Nucleus accumbens (tissue), 56 donors: ENCODE measurements at places on chromosomes 1 and 21.
A peak's percentile ranks its signal among the peaks of the same experiment; 100 is the strongest.

GRCh38 chr1:40350391-40350790 is 23.1 kb upstream of the SMAP2 start:
- DNase-seq, result no peak

DNA sequence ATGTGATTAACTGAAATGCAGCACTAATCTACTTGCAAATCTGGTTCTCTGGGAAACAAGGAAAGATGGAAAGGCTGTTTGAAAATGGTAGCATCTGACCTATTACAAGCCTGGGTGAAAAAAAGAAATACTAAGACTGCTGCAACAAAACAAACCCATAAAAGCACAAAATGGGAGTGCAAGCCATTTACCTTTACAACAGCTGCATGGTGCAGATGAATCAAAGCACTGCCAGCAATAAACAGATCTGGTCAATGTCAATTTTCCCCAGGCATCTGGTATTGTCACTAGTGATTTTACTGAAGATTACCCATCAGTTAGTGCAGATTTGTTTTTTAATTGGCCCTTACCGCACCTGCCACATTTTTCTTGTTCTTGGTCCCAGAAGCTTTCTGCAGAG is 1341.7 kb downstream of the PLA2G4A start:
- DNase-seq, result no peak

DNA sequence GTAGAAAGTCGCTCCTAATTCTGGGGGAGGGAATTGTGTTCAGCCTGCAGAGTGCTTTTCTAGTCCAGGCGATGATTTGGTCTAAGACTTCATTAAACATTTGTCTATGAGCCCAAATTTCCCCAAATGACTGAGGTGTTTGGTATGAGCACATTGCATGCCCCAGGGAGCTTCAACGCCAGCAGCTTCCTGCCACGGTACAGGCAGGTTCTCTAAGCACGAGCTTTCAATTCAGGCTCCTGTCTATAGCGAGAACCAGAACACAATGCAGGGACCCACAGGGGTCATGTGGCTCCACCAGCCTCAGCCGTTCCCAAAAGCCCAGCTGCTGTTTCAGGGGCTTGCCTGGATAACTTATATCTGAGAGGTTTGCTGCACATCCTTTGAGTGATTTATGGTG is 34.1 kb upstream of the H6PD start:
- DNase-seq, result no peak

DNA sequence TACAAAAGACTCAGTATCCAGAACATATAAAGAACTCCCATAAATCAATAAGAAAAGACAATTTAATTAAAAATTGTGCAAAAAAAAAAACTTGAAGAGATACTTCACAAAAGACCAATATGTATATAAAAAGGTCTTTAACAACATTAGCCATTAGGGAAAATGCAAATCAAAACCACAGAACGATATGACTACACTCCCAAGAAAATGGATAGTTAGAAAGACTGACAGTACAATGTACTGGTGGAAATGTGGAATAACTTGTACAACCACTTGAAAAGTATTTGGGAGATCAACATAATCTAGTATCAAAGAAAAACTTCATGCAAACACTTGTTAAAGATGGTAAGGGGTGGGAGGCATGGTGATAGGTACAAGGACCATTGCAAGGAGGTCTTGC is 3.9 kb upstream of the CLCA1 start:
- DNase-seq, result no peak

DNA sequence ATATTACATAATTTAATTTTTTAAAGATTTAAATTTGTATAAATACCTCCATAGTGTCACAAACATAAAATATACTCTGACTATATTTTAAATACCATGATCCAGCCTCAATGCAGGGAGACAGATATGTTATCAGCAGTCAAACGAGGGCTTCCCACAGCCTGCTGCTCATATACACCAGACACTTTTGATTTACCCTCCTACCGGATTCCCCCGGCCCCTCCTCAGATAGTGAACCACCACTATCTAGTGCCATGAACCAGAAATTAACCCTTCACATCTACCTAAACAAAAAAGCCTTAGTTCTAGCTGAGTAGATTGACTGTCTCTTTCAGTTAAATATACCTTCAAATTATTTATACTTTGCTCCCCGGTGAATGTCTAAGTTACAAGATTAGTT is 52.4 kb upstream of the C1orf53 start:
- no peak for DNase-seq

GRCh38 chr1:93749894-93750301 is 68.3 kb upstream of the BCAR3 start:
- DNase-seq, result no peak

DNA sequence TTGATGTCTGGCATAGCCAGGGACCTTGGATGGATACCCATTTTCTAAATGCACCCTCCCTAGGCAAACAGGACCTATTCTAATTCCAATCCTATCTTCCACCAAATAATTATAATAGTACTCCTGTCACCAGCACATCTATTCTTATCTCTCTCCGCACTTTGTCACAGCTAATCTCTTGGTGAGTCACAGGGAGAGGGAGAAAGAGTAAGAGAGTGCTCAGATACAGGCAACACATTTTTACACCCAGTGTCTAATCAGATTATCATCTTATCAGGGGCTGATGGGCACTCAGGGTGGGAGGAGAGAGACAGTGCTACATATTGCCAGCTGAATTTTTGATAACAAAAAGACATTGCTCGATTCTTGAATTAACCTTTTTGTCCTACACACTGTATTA is 275.0 kb upstream of the BEND5 start:
- DNase-seq, result no peak

- no peak for DNase-seq
Observed at GRCh38 chr1:80248886-80249285, 1242.4 kb upstream of the ADGRL4 start.

DNA sequence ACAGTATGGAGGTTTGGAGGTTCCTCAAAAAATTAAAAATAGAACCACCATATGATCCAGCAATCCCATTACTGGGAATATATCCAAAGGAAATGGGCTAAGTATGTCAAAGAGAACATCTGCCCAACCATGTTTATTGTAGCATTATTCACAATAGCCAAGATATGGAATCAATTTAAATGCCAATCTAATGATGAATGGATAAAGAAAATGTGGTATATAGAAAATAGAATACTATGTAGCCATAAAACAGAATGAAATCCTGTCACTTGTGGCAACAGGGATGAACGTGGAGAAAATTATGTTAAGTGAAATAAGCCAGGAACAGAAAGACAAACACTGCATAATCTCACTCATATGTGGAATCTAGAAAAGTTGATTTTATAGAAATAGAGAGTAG is 201.7 kb upstream of the AJAP1 start:
- DNase-seq, result no peak

- DNase-seq, result no peak
Observed at GRCh38 chr1:12135612-12136011, 31.2 kb upstream of the TNFRSF1B start.

DNA sequence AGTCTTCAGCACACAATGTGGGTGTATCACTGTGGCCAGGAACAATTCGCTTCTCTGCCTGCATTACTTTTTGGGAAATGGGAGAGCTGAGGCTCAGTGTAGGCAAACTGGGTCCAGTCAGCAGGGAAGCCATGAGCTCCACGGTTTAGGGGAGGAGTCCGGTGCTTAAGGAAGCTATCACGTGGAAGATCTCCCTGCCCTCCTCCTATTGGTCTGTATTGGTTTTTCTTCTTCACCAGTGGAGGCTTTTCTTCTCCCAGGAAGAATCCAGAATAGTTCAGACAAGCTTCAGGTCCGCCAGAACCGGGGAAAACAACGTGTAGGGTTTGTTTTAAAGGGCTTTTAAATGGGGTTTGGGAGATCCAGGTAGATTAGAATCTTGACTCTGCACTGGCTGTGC is 156.2 kb upstream of the CAMK1G start:
- no peak for DNase-seq

GRCh38 chr1:199784138-199784895 is 243.2 kb upstream of the NR5A2 start:
- DNase-seq, result no peak

DNA sequence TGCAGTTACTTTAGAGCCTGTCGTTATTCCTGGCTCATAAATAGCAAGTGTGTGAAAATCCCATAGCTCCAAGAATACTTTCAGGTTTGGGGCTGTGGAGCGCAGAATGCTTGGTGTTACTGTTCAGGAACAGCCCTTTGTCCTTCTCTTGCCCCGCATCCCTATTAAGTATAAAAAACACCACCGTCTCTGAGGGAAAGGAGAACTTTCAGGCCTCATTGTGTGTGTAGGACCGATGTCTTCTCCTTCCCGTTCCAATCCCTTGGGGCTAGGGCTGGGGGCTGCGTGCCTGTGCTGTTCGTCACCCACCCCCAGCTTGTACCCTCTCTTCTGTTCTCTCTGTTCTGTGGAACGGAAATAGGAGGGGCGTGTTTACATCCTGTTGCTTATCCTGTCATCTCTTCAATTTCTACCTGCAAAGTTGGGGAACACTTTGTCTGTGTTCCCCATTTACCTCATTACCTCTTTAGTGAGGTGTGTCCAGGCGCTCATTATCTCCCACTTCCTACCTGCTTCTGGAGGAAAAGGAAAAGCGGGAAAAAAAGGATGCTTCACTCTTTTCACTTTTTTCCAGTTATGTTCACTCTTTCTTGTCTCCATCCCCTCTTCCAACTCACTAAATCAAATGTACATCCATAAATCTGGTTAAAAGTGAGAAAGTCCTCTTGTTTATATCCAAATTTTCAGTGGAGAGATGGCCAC is 788 bp upstream of the TXNIP start:
- peak; percentile 52 for DNase-seq

DNA sequence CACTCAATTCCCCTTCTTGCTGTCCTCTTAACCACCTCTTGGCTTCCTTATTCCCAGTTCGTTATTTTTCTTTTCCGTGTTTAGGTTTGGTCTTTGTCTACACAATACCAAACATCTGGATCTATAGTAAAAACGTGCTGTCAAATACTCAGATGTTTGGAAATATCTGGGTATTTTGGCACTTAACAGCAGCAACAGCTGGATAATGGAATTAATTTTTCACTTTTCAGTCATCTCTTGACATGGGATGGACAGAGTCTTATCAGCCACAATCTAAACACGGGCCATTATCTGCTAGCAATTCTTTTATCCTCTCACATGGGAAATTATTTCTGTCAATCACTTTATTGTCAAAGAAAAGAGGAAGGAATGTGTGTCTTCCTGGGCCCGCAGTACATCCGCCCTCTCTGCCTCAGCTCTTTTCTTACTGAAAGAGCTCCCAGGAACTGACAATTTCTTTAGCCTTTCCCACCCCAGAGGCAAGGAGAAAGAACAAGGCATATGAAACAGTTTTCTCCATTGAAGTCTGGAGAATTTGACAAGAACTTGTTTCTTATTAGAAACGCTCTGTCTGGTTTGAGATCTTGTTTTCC is 13.4 kb downstream of the NHLH2 start:
- no peak for DNase-seq

- DNase-seq, result no peak
Observed at GRCh38 chr1:220689666-220690065, 497 bp upstream of the C1orf115 start.

GRCh38 chr21:42153046-42153686 is 65.8 kb upstream of the ABCG1 start:
- no peak for DNase-seq

DNA sequence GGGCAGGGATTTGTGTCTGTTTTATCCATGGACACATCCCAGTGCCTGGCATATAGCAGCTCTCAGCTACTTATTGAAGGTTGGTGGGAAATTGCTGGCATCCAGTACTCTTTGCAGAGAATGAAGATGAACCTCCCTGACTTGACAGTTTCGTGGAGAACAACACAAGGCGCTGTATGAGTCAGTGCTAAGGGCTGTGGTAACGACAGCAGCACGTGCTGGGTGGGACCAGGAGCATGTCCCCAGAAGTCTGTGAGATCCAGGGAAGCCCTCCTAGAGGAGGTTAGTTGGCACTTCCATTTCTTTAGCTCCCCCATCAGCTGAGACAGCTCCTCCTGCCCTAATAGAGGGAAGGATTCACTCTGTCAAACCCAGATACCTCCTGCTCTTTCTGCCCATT is 25.9 kb upstream of the IL19 start:
- no peak for DNase-seq

GRCh38 chr1:200992382-200993048 is 31.0 kb downstream of the KIF21B start:
- no peak for DNase-seq

DNA sequence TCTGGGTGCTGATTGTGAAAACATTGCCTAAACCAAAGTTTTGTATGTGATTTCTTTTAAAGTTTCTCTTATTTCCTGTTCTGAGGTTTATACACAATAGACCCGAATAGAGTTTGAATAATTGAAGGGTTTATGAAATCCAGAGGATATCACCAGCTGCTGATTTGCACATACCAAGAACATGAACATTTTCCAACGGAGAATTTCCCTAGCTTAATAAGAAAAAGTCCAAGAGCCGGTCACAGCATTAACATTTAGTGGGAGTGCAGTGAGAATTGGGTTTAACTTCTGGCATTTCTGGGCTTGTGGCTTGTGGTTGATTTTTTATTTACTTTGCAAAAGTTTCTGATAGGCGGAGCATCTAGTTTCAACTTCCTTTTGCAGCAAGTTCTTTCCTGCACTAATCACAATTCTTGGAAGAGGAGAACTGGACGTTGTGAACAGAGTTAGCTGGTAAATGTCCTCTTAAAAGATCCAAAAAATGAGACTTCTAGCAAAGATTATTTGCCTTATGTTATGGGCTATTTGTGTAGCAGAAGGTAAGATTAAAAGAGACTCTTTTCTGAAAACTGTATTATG is at the start of gene CFH:
Gene CFH (plus strand): TSS at position 407 of the 579 bp plus-strand sequence. CDS start 75 bp downstream, at position 482.
- no peak for DNase-seq

GRCh38 chr1:86380257-86380861 is 15.8 kb downstream of the ODF2L start:
- DNase-seq, result no peak

DNA sequence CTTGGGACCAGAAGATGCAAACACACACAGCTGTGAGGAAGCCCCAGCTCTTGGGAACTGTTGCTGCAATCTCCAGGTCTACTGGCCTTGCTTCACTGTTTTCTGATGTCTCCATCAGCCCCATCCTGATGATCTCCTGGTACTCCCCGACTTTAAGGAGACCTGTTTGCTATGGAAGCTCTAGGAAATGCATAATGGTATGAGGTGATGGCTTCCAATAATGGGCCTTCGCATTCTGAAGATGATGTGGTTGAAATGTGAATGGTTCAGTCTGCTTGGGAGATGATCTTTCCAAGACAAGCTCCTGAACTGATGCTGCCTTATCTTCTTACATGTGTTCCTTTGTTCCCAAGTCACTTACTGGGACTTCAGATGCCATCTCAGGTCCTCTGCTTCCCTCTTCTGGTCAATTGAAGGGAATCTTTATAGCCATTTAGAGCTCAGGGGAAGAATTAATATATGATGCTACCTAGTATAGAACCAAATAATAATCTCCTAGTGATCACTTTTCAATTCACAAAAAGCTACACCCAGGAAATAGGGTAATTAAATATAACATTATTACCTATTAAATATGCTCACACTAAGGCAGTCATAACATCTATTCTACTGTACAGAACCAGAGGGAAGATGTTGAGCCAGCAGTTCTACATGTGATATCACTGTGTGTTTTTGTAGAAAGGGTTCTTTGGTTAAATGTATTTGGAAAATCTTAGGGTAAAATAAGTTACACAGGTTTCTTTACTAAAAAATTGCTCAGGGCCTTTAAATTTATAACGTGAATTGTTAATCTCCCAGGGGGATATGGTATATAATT is 73.9 kb upstream of the VTCN1 start:
- no peak for DNase-seq
